ENCODE measurements at places on chromosomes 13 and 19. TPM values are rescaled to one million over a fixed set of nuclear protein-coding genes. Genes with fewer than 3 reads are reported as not detected.

The RUBCNL gene
- total RNA-seq = not detected

The ARHGEF18 gene
- 82.3 TPM for total RNA-seq

- H3K4me1 ChIP-seq = no peaks in the 10 kb centered on the region
- no peaks in the 10 kb centered on the region for H3K27me3 ChIP-seq
- H3K27ac ChIP-seq = no peak overlapping the region
- no peak for DNase-seq
- H3K36me3 ChIP-seq = no peaks in the 10 kb centered on the region
- H3K4me3 ChIP-seq = no peak overlapping the region
Measured at GRCh38 chr19:51047031-51047335, 12.2 kb upstream of the KLK12 start.

DNA sequence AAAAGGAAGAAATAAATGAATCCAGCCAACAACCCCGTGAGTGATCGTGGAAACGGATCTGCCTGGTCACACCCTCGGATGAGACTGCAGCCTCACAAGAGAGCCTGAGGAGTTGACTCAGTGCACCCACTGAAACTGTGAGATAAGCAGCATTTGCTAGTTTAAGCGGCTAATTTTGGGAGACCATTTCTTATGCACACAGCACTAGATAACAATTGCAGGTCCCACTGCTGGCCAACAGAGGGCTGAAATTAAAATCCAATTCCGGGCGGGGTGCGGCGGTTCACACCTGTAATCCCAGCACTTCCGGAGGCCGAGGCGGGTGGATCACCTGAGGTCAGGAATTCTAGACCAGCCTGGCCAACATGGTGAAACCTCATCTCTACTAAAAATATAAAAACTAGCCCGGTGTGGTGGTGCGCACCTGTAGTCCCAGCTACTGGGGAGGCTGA, 3.6 kb downstream of the UQCR11 start:
- no peak for DNase-seq
- no peaks in the 10 kb centered on the region for H3K27me3 ChIP-seq
- peaks cover 18% of the 10 kb centered on the region for H3K36me3 ChIP-seq
- H3K4me1 ChIP-seq = peaks cover 30% of the 10 kb centered on the region
- no peak overlapping the region for H3K27ac ChIP-seq

DNA sequence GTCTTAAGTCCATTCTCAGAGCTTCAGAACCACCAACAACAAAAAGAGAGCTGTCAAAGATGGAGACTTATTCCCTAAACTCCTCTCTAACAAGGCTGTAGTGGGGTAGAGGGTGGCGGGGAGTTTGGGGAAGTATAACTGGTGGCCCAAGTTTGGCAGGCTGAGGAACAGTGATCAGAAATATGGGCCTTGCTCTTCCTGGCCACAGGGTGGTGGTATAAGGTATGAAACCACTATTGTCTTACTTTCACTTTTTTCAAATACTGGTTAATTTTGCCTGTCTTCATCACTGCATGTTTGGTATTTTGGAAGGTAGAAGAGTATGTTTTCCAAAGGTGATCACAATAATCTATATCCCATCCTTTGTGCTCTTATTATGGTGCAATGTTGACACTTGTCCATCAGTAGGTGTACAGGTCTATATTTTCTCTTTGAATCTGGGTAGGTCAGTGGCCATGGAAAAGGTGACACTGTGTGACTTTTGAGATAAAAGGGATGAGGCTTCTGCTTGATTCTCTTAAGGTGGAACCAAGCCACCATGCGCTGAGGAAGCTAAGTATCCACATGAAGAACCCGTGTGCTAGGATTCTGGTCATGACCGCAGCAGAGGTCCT, 23.2 kb upstream of the GPC5 start:
- no peaks in the 10 kb centered on the region for H3K4me1 ChIP-seq
- H3K27ac ChIP-seq = no peak overlapping the region
- DNase-seq = peak; percentile 26
- H3K36me3 ChIP-seq = no peaks in the 10 kb centered on the region
- H3K27me3 ChIP-seq = no peaks in the 10 kb centered on the region
- H3K4me3 ChIP-seq = no peak overlapping the region
